ENCODE measurements at places on chromosomes 3 and 15.

GRCh38 chr3:123682302-123682701, 97.4 kb upstream of the HACD2 start:
- DNase-seq = no peak

GRCh38 chr15:81103857-81104256, 30.2 kb upstream of the CFAP161 start:
- no peak for DNase-seq

- DNase-seq = no peak
These were observed 50.5 kb downstream of the MBNL1 start for GRCh38 chr3:152319256-152319655.

- DNase-seq = no peak
These were observed 143.1 kb downstream of the LSAMP start for GRCh38 chr3:116302087-116302747.

GRCh38 chr3:34808287-34808686, 831.0 kb upstream of the ARPP21 start:
- no peak for DNase-seq

- DNase-seq = no peak
These were observed 12.4 kb upstream of the IREB2 start for GRCh38 chr15:78425643-78426042.

GRCh38 chr15:68038246-68038645, 15.9 kb upstream of the PIAS1 start:
- DNase-seq = no peak

GRCh38 chr3:132542577-132542976, 54.5 kb upstream of the ACKR4 start:
- DNase-seq = no peak

- DNase-seq = no peak
These were observed 108.3 kb upstream of the MME start for GRCh38 chr3:154971771-154972326.

DNA sequence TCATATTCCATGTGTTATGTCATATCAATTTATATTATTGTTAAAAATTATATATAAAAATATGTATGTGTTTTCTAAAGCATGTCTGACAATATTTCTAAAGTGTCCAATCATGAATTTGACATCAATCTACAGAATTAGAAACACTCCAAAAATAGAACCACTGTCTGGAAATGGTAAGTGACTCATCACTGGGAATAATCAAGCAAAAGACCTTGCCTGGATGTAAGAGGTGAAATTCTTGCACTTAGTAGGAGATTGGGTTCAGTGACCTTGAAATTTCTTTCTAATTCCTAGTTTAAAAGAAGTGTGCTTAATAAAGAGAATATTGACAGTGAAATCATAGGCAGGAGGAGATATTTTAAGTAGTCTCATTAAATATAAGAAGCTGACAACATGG, 188.8 kb downstream of the ZNF385D start:
- no peak for DNase-seq

DNA sequence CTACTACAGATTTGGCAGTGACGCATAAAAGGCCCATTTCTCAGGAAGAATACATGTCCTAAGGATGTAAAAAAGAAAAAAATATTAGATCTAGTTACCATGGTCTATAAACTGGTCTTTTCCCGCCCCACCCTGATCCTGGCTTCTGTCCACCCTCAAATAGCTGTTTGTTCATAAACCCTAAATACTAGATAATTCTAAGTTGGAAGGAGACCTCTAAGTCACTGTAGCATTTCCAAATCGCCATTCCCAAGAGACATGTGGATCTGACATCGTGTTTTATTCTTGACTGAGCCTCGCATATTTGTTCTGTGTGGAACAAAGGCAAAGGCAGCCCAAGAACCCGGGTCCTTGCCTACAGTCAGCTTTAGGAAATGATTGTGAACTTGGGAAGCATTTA, 49.0 kb downstream of the LMCD1 start:
- no peak for DNase-seq

DNA sequence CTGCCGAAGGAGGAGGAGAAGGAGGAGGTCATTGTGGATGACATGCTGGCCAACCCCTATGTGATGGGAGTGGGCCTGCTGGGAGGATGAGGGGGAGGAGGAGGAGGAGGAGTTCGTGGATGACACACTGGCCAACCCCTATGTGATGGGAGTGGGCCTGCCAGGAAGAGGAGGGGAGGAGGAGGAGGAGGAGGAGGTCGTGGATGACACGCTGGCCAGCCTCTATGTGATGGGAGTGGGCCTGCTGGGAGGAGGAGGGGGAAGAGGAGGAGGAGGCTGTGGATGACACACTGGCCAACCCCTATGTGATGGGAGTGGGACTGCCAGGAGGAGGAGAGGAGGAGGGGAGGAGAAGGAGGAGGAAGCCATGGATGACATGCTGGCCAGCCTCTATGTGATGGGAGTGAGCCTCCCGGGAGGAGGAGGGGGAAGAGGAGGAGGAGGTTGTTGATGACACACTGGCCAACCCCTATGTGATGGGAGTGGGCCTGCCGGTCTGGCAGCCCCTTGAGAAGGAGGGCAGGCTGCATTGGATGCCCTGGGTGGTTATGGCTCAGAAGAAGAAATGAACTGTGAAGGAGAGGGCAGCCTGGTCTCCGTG, 55.7 kb upstream of the WNT7A start:
- no peak for DNase-seq

DNA sequence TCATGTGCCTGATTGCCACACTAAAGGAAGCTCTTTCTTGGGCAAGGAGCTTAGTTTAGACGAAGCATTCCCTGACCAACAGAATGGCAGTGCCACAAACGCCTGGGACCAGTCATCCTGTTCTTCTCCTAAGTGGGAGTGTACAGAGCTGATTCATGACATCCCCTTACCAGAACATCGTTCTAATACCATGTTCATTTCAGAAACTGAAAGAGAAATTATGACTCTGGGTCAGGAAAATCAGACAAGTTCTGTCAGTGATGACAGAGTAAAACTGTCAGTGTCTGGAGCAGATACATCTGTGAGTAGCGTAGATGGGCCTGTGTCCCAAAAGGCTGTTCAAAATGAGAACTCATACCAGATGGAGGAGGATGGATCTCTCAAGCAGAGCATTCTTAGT, 18.4 kb downstream of the SENP5 start:
- DNase-seq = no peak

GRCh38 chr3:124542214-124542869, 187.9 kb upstream of the UMPS start:
- DNase-seq = no peak

DNA sequence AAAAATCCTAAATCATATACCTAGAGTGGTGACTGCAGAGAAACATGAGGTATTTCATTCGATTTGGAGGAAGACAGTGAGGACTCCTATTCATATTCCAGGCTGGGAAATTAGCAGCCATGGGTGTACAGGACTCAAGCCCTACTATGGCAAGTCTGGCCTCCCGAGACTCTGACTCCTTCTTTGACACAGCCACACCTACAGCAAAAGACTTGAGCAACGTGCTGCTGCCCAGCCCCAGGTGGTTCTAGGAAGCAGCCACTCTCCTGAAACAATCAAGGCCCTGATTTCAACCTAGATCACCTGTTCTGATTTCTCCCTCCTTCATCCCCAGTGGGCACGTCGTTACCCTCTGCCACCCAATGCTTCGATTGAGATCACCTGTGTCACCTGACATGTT, 84.0 kb upstream of the ATP11B start:
- DNase-seq = no peak

GRCh38 chr3:176352716-176353334, 844.5 kb downstream of the TBL1XR1 start:
- no peak for DNase-seq

DNA sequence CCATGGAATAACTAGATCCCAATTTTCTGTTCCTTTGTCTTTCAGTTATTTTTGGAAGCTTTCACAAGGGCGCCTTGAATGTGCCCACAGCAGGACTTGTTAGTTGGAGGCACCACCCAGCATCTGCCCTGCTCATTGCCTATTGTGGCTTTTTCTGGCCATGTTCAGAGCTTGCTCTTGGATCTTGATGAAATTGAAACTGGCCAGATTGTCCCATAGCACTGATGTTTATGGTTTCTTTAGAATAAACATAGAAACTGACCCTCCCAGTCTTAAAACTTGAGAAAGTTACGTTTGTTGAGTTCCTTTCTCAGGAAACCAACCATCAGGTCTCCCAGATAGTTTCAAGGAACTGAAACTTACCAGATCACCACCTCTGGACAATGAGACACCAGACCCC, 474.7 kb downstream of the IL5RA start:
- DNase-seq = no peak

DNA sequence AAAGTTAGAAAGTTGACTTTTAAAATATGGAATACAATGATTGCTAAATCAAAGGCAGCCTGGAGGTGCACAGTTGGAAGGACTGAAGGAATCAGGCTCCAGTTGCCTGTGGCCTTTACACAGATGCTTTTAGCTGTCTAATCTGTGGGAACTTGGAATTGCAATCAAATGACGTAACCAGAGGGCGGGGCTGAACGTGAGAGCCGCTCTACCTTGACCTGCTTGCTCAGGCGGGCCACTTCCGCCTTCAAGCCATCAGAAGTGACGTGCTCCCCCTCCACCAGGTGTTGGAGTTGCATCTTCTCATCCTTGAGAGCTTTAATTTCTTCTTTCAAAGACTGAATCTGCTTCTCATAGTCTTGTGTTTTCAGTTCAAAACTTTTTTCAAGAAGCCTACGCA, 37.7 kb upstream of the GNB5 start:
- no peak for DNase-seq

GRCh38 chr3:141710888-141711616, 27.0 kb upstream of the RNF7 start:
- no peak for DNase-seq

- DNase-seq = no peak
These were observed 183.5 kb upstream of the NSMCE3 start for GRCh38 chr15:29452881-29453731.

GRCh38 chr3:147391781-147392624, 14.3 kb downstream of the ZIC4 start:
- DNase-seq = no peak

GRCh38 chr15:101828774-101829173, 16.8 kb downstream of the OR4F15 start:
- no peak for DNase-seq

DNA sequence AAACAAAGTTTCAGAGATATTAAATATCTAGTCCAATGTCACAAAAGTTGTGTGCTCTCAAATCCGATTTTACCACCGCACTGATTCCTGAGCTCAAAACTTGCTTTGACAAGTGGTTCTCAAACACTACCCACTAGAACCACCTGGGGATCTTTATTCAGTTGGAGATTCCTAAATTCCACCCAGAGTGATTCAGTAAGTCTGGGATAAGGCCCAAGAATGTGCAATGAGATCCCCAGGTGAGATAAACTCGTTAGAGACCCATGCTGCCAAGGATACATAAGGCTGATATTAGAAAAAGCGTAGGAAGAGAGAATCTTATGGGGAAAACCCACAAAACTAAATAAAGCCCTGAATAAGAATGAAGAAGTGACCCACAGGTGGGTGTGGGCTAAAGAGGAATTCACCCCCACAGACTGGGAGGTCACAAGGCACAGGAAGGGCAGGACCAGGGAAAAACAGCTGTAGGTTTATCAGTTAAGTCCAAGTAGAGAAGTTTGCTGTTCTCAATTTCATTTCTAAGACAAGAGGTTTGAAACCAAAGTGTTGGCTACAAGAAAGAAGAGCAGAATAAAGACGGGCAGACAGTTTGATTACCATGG, 11.5 kb upstream of the RPS17 start:
- DNase-seq = no peak

- no peak for DNase-seq
These were observed 172.3 kb upstream of the TSC22D2 start for GRCh38 chr3:150235799-150236198.

GRCh38 chr15:66167854-66168253, 85.7 kb downstream of the MEGF11 start:
- DNase-seq = no peak

- no peak for DNase-seq
These were observed 245.3 kb downstream of the RPLP1 start for GRCh38 chr15:69697916-69698315.

DNA sequence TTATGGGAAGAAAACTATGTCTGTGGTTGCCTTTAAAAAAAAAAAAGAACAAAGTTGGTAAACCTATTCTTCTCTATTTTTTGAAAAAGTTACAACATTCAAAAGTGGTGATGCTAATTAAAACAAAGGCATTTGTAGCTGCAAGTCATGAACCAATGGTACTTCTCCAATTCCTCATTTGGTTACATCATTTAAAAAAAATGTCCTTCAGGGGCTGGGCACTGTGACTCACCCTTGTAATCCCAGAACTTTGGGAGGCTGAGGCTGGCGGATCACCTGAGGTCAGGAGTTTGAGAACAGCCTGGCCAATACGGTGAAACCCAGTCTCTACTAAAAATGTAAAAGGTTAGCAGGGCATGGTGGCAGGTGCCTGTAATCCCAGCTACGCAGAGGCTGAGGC, 574.6 kb downstream of the VGLL3 start:
- no peak for DNase-seq

DNA sequence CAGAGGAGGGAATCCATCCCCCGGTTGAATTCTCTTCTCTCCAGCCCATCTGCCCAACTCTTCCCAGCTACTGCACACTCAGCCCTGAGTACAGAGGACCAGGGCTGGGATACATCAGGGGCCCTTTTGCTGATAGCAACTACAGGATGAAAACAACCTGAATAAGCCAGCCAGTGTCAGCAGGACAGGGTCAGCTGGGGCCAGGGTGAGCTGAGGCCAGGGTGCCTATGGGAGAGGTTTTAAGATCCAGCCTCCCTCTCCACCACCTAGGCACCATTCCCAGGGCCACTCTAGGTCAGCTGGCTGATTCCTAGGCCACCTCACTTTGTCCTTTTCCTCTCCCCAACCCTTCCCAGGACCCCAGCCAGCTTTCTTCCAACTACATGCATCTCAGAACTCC, 83.8 kb downstream of the MRPL46 start:
- DNase-seq = no peak

GRCh38 chr3:67686069-67686468, 31.7 kb upstream of the SUCLG2 start:
- no peak for DNase-seq

- peak; percentile 79 for DNase-seq
These were observed at the start of gene NGRN for GRCh38 chr15:90265271-90266060. Gene NGRN, plus strand, starts transcription at chr15:90265672. Its CDS starts 41 bp downstream, at chr15:90265713.

GRCh38 chr3:155991212-155991611, 120.8 kb downstream of the GMPS start:
- DNase-seq = no peak

Measured in activated CD8-positive, alpha-beta memory T cell treated with anti-CD3 and anti-CD28 coated beads for 1 hour (primary cell).